Stimulated activated CD4-positive, alpha-beta T cell treated with anti-CD3 and anti-CD28 coated beads, Interleukin-1b, Interleukin-23, amount 100 ng/mL, for 4 hours (primary cell): ENCODE measurements at places on chromosomes 13 and 19.

DNA sequence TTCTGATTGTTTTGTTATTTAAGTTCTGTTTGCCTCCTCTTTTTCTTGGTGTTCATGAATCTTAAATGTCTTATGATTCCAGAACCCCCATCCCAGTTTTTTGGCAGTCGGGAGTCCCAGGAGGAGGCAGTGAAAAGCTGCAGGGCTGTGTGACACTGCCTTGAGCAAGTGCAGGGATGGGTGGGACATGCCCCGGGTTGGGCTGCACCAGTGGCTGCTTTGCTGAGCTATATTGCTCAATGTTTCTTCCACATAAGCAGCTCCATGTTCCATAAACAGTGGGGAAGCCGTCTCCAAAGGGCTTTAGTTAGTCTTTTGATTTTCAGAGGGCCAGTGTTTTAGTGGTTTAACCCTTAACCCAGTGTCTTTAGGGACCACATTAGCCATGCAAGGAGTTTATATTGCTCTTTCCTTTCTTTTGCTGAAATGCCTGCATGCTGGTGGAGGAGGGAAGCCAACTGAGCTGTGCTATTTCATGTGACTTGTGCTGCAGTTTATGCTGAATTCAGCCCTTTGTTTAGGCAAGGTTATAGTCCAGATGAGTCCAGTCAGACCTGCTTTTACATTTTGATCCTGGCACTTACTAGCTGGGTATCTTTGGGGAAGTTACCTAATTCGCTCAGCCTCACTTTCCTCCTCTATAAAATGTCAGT lies 13.1 kb downstream of the ATP8A2 start:
- DNase-seq, result no peak

- no peak for DNase-seq
Measured at GRCh38 chr13:73519396-73520116, 460.8 kb downstream of the KLF5 start.

DNA sequence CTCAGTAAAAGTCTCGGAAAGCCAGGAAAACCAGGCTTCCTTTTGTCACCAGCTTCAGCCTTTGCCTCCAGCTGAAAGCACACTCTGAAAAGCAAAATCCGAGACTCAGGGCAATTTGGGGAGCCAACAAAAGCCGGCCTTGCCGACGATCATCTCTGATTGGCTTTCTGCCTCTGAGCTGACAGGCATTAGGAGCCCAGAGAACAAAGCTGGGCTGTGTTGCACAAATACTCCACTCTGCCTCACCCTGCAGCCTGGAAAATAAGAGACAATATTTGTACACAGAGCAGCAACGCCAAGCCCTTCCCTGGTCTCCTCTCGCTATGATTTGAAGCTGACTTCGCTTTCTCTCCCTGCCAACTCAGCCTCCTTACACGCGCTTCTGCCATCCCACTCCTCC lies 46.9 kb downstream of the CACNA1A start:
- no peak for DNase-seq

DNA sequence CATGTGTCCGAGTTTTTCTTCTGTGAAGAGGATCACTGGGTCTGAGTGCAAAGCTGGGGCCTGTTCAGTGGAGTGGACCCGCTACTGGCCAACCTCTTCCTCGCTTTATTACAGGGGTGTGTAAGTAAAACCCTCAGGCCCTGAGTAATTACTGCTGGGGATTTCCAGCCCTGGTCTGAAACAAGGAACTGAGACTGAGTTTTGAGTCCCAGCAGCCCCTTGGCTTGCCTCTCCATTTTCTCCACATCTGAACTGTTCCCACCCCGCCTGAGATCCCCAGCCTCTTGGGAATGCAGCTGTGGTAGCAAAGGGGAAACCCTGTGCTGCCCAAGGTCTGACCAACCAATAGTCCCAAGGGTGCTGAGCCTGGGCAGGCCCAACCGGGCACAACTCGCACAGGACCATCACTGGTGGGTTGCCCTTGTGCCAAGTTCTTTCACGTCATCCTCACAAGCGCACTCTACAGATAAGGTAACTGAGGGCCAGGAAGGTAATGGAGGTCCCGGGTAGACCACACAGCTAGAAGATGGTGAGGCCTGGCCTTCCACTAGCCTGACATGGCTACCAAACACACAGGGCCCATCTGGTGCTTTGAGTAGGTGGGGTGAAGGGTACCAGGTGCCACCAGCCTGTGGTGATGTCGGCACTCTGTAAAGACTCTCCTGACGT lies 13.7 kb upstream of the SLC35E1 start:
- DNase-seq, result no peak

- no peak for DNase-seq
Measured at GRCh38 chr13:49579501-49579900, 5.9 kb downstream of the RCBTB1 start.

DNA sequence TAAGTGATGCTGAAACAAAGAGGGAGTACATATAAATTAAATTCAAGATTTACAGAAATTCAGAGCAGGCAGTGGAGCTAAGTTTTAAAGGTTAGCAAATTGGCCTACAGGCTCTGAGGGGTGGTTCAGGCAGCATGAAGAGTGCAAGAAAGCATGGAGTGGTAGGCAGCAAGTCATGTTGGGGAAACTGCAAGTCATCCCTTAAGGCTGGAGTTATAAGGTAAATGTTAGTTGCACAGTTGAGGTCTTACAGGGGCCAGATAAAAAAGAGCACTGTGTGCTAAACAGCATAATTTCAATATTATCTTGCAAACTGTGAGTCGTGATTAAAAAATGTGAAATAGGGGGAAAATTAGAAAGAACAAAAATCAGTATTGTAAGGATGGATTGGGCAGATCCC lies 106.2 kb downstream of the VWA8 start:
- no peak for DNase-seq

DNA sequence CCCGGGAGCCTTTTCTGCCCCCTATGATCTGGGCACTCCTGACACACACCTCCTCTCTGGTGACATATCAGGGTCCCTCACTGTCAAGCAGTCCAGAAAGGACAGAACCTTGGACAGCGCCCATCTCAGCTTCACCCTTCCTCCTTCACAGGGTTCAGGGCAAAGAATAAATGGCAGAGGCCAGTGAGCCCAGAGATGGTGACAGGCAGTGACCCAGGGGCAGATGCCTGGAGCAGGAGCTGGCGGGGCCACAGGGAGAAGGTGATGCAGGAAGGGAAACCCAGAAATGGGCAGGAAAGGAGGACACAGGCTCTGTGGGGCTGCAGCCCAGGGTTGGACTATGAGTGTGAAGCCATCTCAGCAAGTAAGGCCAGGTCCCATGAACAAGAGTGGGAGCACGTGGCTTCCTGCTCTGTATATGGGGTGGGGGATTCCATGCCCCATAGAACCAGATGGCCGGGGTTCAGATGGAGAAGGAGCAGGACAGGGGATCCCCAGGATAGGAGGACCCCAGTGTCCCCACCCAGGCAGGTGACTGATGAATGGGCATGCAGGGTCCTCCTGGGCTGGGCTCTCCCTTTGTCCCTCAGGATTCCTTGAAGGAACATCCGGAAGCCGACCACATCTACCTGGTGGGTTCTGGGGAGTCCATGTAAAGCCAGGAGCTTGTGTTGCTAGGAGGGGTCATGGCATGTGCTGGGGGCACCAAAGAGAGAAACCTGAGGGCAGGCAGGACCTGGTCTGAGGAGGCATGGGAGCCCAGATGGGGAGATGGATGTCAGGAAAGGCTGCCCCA lies 8.5 kb upstream of the CEACAM7 start:
- no peak for DNase-seq

DNA sequence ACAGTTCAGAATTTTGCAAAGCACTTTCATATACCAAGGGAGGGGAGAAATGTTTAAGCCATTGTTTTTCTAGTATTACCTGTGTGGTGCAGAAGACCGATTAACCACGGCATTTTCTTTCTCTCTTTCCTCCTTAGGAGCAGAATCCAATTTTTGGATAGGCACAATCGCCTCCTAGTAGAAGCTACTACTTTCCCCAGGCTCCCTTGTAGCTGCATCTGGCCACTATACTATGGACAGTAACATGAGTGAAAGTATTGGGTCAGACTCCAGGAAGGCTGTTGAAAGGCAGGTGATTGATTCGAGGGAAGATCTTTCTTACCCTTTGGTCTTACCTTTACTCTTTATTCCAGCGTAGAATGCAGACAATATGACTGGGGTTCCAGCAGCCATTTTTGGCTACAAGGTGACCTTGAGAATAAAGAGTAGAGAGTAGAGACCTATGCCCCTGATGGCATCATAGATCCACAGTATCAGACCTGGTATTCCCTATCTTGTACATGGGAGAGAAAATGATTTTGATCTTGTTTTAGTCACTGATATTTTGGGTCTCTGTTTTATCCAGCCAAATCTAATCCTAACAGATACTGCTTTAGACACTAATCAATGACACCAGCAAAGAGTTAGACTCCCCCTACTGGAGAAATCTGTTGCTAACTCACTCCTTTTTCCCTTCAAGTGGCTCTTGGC lies 77.0 kb downstream of the LRRC63 start:
- DNase-seq, result no peak
